Stimulated activated CD8-positive, alpha-beta memory T cell treated with anti-CD3 and anti-CD28 coated beads, Interleukin-7, amount 100 ng/mL, for 4 hours (primary cell): ENCODE measurements at places on chromosomes 4 and X.

DNA sequence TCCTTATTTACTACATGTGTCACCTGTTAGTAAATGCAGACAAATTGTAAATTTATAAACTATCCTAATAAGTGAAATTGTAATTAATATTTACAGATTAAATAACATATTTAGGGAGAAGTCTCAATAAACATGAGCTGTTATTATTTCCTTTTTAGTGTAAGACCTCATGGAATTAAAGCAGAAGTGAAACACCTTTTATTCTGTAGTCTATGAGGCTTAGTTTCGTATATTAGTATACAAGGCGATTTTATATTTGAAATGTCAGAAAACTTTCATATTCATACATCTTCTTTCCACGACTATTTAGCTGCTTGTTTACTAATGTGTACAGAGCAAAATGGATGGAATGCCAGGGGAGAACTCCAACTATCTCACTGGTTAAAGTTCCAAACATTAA is 414.4 kb downstream of the ARHGAP24 start:
- DNase-seq = no peak

DNA sequence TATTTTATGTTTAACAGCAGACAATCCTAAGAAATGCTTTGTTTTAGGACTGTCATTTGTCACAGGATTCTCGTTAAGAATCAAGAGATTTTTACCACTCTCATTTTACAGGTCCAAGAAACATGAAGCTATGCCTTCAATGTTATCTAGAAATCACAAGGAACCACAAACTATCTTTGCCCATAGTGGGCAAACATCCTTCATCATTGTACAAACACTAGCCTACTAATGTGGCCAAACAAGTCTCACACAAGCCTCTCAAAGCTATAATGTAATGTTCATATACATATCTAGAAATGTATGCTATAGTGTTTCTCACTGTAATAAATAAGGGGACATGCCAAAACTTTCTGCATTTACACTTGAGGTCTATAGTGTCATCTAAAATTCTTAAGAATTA is 26.8 kb downstream of the ZMAT1 start:
- DNase-seq = no peak

DNA sequence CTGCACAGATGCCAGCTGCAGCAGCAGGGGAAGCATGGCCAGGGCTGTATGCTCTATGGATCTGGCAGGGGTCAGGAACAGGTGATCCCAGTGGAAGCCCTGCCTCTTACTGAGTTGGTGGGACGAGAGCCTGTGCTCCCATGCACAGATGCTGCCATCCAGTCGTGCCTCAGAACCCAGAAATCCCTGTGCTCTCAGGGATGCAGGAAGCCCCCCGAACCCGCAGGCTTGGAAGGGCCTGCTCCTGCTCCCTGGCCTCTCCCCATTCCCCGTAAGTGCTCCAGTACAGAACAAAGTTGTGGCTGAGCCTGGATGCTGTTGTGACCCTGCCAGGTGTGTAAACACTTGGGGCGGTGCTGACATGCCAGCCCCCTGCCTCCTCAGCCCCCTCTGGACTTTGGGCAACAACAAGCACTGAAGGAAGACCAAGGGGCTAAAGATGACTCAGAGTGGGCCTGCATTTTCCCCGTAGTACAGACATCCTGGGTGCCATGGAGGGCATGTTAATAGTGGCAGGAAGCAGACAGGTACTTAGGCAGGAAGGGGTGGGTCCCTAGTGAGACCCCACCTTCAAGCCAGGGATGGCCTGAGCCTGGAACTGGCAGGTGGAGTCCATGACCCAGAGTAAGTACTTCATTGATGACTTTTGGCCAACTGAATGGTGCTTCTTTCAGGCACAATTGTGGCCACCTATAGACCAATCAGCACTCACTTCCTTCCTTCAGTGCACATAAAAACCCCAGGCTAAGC is 1640.7 kb downstream of the C4orf33 start:
- no peak for DNase-seq

DNA sequence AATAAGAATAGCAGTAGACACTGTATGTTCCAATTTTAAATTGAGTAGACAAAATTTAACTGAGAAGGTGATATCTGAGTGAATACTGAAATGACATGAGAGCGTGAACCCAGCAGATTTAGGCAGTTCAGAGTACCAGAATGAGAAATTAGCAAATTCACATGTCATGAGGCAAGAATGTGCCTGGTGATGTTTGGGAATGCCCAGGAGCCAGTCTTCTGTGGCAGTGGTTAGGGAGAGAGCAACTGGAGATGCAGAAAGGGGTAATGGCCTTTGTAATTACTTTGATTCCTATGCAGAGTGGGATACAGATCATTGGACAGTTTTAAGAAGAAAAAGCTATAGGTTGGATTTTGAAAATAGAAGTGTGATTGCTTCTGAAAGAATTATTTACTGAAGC is 621.9 kb downstream of the TECRL start:
- no peak for DNase-seq

DNA sequence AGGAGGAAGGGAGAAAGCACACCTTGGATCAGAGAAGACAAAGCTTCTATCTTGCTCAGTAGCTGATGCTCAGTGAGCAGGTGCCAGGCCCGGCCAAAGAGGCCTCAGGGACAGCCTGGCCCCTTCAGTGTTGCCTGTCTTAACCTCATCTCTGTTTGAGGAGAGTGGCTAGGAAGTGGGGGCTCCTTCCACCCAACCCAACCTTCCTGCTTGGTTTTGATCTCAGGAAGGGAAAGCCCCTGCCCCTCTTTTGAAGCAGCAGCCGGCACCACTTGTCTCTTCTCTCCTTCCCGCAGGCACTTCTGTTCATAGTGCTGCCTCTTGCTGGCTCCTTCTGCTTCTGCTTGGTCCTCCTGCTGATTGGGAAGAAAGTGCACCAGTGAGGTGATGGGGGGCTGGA is 2.4 kb upstream of the AFF2 start:
- no peak for DNase-seq

DNA sequence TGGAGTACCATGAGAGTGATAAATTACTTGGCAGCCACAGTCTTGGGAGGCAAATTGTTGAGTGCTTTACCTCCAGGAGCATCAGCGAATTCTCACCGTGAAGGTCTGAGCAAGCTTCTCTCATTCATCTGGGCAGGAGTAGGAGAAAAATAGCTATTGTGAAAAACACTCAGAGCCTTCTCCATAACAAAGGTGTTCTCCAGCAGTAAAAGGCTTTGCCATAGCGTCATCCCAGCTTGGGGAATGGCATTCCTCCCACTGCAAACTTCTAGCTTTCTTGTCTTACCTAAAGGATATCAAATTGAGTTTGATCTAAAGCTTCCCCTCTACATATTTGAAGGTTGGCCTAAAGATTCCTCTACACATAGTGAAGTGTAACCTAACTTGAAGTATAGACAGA is 29.8 kb upstream of the MAGEA11 start:
- no peak for DNase-seq

- no peak for DNase-seq
These were observed at the start of gene TMPRSS11F for GRCh38 chr4:68129793-68130192. Gene TMPRSS11F (minus strand): TSS chr4:68129869. CDS start chr4:68129820, 49 bp downstream.

- DNase-seq = no peak
These were observed 1.6 kb downstream of the CCNA2 start for GRCh38 chr4:121822047-121822446.

GRCh38 chr4:55636656-55636999 is 530 bp upstream of the NMU start:
- DNase-seq = no peak

DNA sequence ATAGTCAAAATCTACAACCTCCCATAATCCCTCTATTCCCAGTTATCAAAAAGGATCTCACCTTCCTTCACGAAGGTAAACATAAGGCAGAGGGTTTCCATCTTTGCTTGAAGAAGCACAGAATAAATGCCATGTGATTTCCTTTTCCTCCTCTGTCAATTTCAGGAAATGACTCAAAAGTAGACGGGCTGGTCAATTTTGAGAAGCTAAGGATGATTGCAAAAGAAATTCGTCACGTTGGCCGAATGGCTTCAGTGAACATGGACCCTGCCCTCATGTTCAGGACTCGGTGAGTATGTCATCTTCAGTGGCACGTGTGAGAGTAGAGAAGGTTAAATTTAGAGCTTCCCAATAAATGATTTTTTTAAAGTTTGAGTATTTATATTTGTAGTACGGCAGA is 240.2 kb downstream of the RAPGEF2 start:
- no peak for DNase-seq

DNA sequence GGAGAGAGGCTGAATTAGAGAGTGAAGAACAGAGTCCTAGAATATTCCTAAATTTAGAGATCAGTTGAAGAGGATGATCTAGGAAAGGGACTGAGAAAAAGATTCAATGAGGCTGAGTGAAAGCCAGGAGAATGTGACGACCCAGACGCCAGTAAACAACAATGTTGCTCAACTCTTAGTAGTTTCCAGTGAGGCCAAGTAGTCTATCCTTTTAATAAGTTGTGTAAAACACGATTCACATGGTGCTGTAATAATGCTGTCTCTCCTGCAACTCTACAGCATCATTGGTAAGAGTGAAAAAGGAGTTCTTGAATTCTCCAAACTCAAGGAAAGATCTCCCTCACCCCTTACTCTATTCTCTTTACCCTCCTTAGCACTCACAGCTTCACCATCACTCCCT is 140.3 kb downstream of the CFAP299 start:
- DNase-seq = no peak

DNA sequence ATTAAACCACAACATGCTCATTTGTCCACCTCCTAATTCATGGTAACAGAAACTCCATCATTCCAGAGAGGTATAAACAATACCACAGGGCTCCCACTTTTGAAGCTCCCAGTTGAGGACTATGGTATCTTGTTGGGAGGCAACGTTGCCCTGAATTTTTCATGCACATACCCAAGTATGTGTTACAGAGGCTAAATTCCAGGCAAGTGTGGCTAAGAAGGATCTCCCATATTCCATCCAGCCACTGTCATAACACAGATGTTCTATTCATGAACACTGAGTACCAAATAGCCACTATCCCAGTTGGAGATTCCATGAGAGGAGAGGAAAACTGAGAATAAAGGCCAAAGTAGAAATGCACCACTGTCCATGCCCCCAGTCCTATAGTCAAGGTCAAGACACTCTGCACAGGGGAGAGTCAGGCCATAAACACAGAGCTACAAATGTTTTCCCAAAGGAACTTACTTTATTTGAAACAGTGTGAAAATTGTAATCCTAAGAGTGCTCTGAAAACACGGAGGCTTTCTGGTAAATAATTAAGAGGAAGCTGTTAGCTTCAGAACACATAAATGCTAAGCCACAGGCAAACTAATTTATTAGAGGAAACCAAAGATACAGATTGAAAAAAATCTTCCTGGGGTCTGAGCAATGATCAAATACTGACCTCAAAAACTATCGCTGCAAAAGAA is 42.4 kb upstream of the TMPRSS11B start:
- no peak for DNase-seq

DNA sequence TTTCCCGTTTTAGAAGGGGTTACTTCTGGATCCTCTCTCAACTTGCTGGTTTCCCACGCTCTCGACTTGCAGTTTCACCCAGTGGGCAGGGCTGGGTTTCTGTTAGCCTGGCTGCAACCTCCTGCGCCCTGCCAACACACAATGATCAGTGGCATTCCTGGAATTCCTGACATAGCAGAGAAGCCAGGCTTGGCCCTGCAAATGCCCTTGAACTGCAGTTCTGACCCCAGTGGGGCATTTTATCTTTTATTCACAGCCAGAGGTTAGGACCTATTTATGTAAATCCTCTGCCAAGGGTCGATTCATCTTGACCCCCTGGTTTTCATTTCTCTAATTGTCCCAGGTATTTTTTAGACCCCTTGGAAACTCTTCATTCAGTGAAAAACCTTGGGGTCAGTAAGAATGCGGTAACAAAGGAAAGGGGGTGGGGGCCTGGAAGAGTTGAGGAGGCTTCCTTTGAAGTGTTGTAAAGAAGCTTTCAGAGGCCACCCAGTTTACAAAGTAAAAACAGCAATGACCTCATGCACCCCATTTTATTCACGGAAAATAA is 217.6 kb downstream of the ZNF674 start:
- no peak for DNase-seq

GRCh38 chr4:156496797-156497196 is 474.8 kb downstream of the PDGFC start:
- DNase-seq = no peak

DNA sequence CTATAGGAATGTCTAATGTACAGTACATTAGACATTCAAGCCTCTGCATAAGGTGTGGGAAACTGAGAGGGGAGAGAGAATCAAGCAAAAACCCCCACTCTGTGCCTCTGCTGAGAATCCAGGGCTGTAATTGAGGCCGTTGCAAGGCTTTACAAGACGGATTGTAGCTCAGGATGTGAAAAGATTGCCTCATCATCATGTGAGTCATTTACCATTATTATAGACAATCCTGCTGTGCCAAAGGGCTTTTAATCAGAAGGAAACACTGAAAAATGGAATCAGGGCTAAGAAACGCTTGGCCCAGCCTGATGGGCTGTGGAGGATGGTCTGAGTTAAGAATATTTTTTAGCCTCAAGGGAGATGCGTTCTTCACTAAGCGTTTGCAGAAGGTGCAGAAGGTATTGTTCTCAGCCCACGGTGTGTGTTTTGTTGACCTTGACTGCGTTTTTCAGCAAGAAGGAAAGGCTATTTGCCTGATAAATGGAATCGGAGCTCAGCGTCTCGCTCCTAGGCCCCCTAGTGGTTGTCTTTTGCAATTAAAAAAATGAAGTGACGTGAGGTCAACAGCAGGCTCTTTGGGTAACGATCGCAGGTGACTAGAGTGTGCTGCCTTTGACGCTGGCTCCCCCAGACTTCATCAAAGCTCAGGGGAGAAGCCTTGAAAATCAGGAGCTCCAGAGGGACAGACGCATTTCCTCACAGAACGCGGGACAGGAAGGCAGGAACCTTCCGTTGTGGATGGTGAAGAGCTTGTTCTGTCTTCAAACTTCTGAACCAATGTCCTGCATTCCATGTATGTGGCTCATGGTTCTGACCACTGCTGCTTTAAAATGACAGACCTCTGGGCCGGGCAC is 18.1 kb upstream of the CHRNA9 start:
- peak; percentile 25 for DNase-seq
